ENCODE measurements at places on chromosomes 4 and X. TPM values are rescaled to one million over a fixed set of nuclear protein-coding genes. Genes with fewer than 3 reads are reported as not detected.

ERCC6L gene
- 23.9 TPM for total RNA-seq

TRO gene
- 49.5 TPM for total RNA-seq

DNA sequence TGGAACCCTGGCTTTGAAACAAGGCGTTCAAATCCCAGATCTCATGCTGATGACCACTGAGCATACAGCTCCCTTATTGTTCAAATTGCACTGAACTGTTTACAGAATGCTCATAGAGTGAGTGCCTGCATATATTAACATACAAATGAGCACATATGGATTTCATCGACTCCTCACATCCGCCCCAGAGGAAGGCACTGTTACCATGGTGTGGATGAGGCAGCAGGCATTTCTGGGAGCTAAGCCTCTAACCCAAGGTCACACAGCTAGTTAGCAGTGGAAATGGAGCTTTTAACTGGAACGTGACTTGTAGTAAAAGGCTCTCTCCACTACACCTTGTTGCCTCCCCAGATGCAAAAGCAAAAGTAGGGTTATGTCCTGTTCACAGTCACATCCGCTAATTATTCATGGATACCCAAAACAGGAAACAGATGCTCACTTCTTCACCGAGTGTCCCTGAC is 289.7 kb downstream of the STK32B start:
- DNase-seq, result no peak

GRCh38 chr4:185734214-185734613 is 77.8 kb downstream of the SORBS2 start:
- no peak for DNase-seq

GRCh38 chr4:156312261-156312847 is 358.7 kb upstream of the CTSO start:
- no peak for DNase-seq

GRCh38 chr4:82786828-82787227 is 11.8 kb downstream of the SCD5 start:
- DNase-seq, result no peak

DNA sequence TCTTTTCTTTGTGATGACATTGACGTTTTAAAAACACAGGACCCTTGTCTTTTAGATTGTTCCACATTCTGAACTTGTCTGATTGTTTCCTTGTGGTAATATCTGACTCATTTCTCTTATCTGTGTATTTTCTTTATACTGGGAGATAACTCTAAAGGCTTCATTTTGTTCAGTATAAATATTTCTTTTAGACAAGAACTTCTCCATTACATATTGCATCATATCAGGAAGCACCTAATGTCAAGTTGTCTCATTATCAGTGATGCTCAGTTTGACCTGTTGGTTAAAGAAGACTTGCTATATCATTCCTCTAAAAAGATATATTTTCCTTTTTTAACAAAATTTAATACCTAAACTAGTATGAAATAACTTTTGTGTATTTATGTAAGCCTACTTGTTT is 152.3 kb upstream of the BMP3 start:
- no peak for DNase-seq

LAGE3 gene
- total RNA-seq, result 44.2 TPM

SYNPO2 gene
- 4.2 TPM for total RNA-seq

AKAP4 gene
- not detected for total RNA-seq
